ENCODE measurements at places on chromosomes 2 and 18.

- no peak for DNase-seq
These were observed 126.2 kb downstream of the TMEM18 start for GRCh38 chr2:550860-551567.

DNA sequence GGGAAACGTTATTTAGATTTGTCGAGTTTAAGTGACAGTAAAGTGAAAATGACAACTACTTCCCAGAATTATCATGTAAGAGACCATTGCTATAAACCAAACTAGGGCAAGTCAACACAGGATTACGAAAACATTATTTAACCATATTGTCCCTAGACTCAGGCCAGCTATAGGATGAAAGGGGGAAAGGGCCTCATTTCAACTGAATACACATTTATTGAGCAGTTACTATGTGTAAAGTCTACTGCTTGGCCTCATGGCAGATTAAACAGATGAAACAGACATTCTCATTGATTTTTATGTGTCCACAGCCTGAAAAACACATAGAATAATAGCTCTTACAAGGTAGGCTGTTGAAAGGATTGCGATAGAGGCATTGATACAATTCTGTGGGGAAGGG is 32.7 kb downstream of the ARHGEF33 start:
- no peak for DNase-seq

DNA sequence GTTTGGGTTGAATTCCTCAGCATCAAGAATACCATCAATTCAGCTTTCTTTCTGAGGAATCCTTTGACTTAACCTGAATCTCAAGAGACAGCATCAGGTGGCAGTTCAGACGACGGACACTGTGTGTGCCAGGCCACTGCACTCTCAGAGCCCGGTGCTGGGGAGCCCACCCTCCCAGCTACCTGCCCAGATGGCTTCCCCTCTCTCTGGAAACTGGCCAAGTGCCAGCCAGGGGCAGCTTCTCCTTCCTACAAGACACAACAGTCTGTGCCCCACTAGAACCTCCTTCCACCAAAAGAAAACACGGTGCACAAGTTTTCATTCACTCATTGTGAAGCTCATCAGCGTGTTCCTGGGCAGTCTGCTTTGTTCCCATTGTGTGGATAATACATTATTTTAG is 28.5 kb downstream of the MAL start:
- no peak for DNase-seq

DNA sequence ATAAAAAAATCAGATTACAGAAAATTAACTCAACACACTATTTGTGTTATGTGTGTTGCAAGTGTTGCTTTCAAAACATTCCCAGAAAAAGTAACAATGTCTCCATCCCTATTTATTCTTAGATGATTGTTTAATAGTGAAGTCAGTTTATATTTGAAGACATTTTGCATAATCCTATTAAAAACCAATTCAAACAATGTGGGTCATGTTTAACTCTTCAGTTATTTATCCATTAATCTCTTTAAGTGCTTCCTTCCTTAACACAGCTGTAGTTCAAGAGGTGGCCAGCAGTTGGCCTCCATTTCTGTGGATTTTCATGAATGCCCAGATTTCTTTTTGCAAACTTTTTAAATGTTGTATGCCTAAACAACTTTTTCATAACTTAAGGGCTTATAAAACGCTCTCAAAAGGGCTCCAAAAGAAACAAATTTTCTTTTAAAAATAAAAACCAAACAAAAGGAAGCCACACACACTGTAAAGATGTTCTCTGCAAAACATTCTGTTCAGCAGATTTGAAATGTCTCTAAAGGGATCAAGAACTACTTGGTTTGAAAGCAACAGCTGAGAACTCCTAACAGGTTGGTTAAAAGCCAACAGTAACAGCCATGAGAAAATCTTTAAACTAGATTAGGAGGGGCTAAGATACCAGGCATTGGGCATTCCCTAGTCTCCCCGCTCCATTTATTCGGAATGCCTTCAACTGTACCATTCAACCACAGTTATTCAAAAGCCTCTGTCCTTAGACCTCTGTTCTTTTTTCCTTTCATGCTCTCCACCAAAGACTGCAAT is 71.5 kb downstream of the THADA start:
- no peak for DNase-seq

DNA sequence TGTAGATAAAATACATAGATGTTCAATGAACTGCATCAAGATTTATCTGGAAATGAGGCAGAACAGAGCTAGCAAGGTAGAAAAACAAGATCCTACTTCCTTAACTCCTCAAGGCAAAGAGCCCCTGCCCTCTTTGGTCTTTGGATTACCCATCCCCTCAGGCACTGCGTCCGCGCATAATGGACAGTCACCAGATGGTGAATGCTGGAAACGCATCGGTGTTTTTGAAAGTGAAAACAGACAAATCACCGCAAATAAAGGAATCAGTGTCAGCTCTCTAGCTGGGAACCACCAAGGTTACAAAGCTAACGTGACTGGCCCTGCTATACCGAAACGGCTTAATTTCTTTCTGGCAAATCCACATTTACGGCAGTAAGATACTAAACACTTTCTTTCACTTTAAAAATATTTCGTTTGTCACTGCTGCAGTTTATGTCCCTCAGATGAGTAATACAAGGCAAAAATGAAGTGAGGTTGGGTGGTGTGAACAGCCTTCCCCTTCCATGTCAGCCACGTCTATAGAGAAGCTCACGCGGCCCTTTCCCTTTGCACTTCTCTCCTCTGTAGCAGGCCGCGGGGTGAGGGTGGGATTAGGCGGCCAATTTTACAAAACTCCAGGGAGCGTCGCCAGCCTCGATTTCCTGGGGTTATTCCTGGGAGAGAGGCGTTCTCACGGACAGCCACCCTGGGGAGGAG is 627 bp upstream of the GALR1 start:
- no peak for DNase-seq

DNA sequence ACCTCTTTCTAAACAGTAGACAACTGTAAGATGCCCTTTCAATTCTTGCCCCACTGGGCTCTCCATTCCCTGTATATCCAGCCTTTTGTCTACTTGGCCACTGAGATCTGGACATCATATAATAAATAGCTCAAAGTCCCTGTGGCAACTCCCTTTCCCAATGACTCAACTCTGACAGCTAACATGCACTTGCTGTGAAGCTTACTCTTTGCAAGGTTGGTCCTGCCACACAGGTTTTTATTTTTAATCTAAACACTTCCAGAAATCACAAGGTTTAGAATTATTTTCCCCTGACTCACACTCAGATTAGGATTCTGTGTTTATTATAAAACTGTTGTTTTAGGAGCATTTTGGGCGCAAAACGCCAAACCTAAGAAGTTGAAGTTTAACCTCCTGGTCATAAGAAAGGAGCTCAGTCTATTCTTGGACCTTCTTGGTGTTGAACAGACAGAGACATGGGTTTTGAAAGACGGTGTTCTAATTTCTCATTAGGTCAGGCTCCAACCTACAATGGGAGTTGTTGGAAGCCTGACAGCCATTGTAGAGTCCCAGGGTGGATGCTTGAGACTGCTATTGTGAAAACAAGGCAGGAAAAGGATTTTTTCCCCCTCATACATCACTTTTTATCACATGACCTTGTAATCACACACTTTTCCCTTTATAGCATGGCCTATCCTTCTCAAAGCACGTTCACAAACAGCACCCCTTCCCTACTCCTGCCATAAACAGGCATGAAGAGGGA is 124.7 kb upstream of the SERPINE2 start:
- DNase-seq: no peak

GRCh38 chr2:181471226-181471625 is 14.0 kb downstream of the ITGA4 start:
- DNase-seq: no peak

DNA sequence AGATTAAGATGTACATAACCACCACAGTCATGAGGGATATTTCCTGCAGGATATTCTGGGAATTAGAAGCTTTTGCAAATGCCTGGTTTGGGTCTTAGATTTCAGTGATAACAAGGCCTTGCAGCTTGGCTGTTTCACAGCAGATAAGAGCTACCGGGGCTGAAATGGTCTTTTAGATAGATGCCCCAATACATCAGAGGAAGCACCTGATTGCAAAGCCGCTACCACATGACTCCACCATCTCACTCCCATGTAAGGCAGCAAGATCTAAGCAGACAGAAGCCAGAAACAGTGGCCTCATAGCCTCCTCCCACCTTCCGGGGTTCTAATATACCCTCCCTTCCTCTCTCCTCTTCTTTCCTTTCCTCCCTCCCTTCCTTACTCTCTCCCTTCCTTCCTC is 31.1 kb upstream of the EPG5 start:
- DNase-seq: peak; percentile 14

DNA sequence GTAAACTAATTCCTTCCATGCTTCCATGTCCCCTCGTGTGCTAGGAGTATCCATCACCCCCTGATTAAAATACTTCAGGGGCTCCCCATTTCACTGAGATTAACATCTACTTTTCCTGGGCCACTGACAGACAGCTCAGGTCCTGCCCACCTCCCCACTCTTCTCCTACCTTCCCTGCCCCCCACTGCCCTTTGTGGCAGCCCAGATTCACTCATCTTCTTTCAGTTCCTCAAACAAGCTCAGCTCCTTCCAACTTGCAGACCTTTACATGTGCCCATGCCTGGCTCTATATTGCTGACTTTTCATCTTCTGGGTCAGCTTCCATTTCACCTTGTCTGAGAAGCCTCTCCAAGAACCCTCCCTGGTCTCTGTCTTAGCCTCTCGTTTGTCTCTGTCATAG is 12.0 kb downstream of the RUFY4 start:
- no peak for DNase-seq

- DNase-seq: no peak
These were observed 5.9 kb downstream of the RIOK3 start for GRCh38 chr18:23458830-23459529.

DNA sequence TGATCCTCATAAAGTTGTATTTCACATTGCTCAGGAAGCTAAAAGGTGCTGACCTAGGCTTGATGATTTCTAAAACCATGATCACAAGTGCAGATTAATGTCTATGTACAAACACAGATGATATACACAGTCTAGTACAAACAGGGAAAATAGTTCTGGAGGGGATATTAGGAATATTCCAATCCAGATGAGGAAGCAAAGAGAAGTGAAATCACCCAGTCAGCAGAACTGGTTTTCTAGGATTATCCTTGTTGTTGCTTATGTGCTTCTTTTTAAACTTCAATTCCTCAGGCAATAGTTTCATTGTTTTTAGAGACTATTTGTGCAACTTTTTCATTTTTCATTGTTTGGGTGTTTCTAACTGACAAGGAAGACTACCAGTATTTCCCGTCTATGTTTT is 4.7 kb downstream of the IL1A start:
- no peak for DNase-seq

DNA sequence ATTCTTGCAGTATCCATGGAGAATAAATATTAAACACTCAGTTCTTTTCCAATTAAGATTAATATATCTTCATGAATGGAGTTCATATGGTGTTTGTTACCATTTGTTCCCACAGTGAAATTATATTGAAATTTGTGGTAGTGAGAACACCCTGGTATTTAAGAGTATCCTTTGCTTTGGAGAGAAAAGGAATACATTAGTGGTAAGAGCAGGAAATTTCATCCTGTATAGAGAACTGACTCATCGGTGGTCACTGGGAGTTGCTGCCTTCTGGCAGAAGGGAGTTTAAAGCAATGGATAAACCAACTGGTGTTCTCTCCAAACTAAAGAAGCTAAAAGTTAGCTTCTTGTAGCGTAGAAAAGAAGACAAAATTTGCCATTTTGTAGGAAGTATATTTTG is 107.3 kb downstream of the MYO1B start:
- no peak for DNase-seq

- no peak for DNase-seq
These were observed 36.7 kb downstream of the FANCL start for GRCh38 chr2:58204195-58204959.

All from central memory CD4-positive, alpha-beta T cell (primary cell).